ENCODE measurements at places on chromosomes 5 and 9. TPM values are rescaled to one million over a fixed set of nuclear protein-coding genes. Genes with fewer than 3 reads are reported as not detected.

ZNF354C gene
- 7.5 TPM for polyA plus RNA-seq

CTXN3 gene
- polyA plus RNA-seq = 0.69 TPM

WNK2 gene
- 42.3 TPM for polyA plus RNA-seq

TPPP gene
- polyA plus RNA-seq = 12.3 TPM

DNA sequence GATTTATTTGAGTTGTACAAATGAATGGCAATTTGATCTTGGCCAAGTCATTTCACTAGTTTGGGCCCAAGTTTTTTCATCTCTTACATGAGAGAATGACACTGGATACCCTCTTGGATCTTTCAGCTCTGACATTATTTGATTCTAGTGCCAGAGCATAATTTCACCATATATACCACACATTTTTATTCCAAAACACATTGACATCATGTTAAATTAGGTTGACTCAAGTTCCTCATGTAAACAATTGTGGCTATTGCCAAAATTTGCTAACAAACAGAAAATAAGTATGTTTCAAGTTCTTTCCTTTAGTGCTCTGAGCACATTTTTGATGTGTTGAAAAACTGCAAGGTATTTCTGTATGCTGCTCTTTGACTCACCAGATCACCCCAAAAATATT is 375.8 kb downstream of the ZNF608 start:
- no peak for DNase-seq

DNA sequence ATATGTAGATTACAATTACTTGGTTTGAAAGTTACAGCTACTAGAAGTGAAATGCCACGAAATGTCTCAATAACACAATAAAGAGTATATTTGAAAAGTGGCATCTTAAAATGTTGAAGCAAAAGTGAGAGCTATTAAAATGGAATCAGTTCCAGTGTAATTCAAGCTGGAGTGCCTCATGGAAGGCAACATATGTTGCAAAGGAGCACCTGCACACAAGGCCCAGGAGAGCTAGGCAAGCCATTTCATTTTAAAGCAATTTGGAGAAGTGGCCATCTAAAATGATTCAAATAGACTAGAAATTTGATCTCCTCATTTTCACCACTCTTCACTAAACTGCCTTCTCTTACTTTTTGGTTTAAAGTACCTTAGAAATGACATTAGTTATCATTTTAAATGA is 167.8 kb downstream of the GABRB2 start:
- no peak for DNase-seq

DNA sequence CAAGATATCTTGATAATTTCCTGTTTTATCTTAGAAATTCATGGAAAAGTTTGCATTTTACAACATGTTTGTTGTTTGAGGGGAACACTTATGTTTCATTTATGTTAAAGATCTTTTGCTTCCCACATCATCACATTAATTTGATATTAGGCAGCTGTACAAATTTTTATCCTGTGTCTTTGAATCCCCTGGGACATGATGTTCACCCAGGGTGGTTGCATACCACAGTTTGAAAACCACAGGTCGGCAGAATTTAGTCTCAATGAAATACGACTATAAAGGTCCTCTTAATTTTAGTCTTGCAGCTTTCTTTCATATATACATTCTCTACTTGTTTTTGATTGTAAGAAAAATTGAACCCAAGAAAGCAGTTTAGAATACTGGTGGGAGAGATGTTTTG is 3.7 kb downstream of the NAA35 start:
- DNase-seq = no peak

GRCh38 chr5:56986626-56986947 is 34.7 kb upstream of the MIER3 start:
- no peak for DNase-seq

GRCh38 chr5:87899208-87899661 is 369.4 kb downstream of the TMEM161B start:
- DNase-seq = peak; percentile 4

DNA sequence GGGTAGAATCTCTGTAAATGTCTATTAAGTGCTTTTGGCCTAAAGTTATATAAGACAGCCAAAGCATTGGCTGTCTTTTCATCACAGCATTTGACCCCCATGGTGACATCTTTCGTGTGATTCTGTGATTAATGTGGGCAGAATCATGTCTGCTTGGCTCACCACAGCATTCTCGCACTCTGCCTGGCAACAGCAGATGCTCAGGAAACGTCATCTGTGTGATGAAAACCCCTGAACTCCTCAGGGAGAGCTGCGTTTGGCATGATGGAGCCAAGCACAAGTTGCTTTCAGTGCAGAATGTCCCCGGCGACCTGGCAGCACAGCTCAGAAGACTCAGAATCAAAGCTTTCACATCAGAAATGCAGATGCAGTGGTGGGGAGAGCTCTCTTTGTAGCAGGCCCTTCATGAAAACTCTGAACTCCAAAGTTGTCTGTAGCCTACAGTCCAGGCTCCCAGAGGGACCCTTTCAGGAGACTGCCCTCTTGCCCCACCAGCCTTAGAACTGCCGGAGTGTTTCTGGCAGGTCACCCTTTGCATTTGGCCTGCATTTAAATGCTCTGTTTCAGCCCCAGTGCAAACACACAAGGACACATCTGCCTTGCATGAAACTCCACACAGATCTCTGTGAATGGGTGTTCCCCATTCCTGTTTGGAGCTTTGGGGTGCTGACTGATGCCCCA is 155.6 kb upstream of the PANK3 start:
- DNase-seq = no peak
